ENCODE measurements at places on chromosomes 5 and 9.

- no peak for DNase-seq
These were observed 144.5 kb upstream of the FTMT start for GRCh38 chr5:121707178-121707577.

- no peak for DNase-seq
These were observed 140.6 kb downstream of the COMMD10 start for GRCh38 chr5:116225281-116225922.

GRCh38 chr5:64884541-64884940 is 115.8 kb downstream of the CWC27 start:
- DNase-seq = no peak

DNA sequence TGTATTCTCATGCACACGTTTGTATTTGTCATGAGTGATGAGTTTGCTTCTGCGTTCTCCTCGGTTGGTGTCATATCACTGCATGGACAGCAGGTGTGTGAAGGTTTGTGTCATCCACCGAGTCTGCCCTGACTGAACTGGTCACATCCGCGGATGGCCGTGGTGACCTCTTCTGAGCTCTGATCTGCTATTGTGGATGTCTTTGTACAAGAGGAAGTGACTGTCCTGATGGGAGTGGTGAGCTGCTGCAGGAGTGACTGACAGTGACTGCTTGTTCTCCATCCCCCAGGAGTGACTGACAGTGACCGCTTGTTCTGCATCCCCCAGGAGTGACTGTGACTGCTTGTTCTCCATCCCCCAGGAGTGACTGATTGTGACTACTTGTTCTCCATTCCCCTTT is 69.9 kb downstream of the EHMT1 start:
- no peak for DNase-seq

GRCh38 chr5:179393078-179393477 is 47.8 kb upstream of the ADAMTS2 start:
- DNase-seq = no peak

DNA sequence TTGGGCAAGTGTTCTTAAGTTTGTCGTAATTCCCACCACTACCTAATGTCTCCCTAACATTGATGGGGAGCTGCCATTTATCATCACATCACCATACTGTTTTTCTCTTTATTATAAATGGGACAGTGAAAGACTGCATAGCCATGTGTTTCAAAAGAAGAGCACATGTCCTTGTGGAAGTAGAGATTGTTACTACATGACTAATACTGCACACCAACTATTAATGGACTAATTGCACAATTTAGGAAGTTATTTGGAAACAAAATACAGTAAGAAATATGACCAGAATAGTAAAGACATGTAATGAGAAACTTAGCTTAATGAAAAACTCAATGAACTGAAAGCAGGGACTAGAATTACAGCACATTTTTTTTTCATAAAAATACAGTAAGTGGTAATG is 12.0 kb upstream of the ELOVL7 start:
- DNase-seq = no peak

GRCh38 chr5:125525356-125525755 is 778.9 kb upstream of the ZNF608 start:
- DNase-seq = no peak

- DNase-seq = no peak
These were observed 168.3 kb upstream of the RASA1 start for GRCh38 chr5:87099291-87099839.

DNA sequence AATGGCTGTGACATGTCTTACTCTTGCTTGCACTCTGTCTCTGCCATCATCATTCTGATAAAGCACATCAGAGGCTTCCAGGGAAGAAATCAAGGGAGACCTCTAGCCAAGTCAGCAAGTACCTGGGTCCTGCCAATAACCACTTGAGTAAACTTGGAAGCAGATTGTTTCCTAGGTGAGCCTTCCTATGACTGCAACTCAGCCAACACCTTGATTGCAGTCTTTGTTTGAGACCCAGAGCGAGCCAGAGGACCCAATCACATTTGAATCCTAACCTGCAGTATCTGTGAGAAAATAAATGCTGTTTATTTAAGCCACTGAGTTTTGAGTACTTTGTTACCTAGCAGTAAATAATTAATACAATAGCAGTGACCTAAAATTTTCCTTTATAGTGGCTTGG is 356.8 kb upstream of the CHD1 start:
- DNase-seq = no peak

DNA sequence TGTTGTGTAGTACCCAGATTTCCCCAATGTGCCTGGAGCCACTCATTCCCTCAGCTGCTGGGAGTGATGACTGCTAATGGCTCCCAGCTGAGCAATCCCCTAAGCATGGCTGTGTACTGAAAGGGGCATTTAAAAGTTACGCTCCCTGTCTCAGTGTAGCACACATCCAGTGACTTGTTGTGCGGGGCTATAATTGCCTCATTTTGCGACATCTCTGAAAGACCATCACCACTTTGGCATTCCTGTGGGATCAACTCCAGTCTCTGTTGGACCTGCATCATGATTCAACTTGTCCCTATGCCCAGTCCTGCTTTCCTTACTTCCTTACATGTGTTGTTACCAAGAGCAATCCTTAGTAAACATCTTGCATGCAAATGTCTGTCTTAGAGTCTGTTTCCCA is 201.2 kb upstream of the MPDZ start:
- no peak for DNase-seq

DNA sequence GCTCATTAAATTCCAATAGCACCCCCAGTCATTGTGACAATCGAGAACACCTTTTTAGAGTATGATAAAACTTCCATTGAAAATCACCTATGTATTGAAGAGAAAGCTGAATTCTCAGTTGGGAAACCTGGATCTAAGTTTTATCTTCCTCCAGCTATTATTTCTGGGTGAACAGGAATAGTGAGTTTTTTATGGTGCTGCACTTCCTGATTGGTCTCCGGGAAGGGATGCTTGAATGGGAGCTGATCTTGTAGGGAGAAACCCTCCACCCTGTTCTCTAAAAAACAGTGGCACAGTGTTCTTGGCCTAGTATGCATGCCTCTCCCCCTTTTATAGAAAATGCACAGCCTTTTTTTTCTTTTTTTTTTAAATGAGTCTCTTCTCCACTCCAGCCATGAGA is 112.2 kb downstream of the ACTBL2 start:
- DNase-seq = no peak

DNA sequence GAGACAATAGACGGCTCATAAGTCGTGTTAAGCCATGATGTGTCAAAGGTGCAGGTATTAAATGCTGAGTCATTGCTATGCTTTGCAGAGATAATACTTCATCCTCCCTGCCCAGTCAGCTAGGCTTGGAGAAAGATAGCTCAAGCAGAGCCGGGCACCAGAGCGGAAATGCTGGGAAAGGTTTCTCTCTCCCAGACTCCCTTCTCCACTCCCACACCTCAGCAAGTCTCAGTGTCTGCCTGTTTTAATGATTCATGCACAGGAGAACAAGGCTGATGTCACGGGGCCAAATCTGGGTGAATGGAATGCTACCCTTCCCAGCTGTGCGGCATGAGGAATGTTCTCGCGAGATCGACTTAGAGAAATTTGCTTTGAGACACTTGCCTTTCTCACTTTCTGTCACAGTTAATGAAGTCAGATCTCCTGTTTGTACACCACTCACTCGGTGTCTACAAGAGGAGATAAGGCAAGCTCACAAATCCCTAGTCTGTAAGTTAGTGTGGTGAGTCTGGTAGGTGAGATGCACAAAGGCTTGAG is 204.4 kb downstream of the EFNA5 start:
- DNase-seq = no peak

GRCh38 chr5:10652151-10652550 is 88.3 kb downstream of the ANKRD33B start:
- DNase-seq = no peak

- no peak for DNase-seq
These were observed 279.0 kb downstream of the AOPEP start for GRCh38 chr9:95005278-95006143.

DNA sequence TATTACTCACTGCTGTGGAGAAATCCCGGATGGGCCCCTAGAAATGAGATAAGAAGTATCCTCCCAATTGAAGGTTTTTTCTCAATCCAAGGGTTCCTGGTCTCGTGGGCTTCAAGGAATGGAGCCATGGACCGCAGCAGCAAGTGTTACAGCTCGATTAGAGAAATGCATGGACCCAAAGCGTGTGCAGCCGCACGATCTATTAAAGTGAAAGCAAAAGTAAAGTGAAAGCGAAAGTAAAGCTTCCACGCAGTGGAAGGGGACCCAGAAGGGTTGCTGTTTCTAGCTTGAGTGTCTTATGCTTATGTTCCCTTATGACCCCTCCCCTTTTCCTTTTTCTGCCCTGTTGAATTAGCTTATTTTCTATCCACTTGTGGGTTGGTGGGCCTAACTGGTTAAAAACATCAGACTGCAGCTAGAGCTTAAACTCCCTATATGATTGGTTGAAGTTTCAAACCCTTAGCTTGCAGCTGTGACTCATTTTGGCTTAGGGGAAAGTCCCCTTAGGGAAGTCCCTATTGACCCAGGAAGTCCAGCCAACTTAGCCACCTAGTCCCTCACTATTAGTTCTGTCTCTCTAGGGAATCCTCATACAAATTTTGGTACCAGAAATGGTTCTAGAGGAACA is 1111.8 kb downstream of the TAF11L14 start:
- DNase-seq = peak; percentile 3

DNA sequence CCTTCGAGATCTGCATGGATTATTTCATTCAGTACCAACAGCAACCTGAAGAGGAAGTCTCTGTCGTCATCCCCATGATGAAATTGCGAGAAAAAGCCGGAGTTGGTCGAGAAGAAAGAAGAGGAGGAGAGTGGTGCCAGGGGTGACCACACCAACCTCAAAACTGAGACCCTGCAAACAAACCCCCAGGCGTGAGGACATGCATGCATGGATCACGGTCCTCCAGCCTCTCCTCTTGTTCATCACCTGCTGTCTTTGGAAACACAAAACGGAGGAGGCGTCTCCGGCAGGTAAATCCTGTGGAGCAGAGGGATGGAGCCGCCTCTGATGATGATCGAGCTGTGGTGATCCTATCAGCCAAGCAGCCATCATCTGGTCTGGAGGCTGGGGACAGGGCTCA is 114.4 kb upstream of the IRX2 start:
- no peak for DNase-seq

GRCh38 chr9:6978591-6978990 is 220.8 kb downstream of the KDM4C start:
- DNase-seq = no peak

DNA sequence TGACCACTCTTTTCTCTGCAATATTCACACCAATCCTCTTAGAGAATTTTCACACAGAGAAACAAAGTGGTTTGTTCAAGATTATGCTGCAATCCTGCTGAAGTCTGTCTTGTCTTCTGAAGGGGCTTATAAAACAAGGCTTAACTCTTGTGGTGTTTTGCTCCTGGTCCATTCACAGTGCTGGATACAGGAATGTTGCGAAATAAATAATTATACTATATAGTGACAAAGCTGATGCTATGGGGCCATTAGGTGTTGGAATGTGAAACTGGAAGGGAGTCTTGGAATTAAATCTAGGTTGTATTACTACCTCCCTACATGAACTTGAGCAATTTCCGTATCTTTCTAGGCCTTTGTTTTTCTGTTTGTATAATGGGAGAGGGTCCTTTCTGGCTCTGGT is 170.2 kb downstream of the TRIM32 start:
- DNase-seq = no peak

DNA sequence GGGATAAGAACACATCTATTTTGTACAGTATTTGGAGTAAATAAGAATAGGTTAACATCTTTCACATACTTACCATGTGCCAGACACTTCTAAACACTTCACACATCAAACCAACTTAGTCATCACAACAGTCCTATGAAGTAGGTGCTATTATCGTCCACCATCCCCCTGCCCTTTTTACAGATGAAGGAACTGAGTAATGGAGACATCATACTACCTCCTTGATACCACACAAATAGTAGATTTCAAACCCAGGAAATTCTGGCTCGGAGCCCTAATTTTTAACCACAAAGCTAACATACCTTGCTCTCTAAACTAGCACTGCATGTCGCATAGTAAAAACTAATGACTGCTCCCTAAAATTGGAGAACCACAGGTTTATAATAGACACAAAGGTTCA is 4.2 kb upstream of the ZNF366 start:
- DNase-seq = no peak

- DNase-seq = no peak
These were observed 562.5 kb downstream of the CSNK1G3 start for GRCh38 chr5:124074500-124074899.

- DNase-seq = no peak
These were observed 70.4 kb upstream of the SIMC1 start for GRCh38 chr5:176167800-176168199.

- DNase-seq = no peak
These were observed 1.4 kb downstream of the BARX1 start for GRCh38 chr9:93953496-93954433.

DNA sequence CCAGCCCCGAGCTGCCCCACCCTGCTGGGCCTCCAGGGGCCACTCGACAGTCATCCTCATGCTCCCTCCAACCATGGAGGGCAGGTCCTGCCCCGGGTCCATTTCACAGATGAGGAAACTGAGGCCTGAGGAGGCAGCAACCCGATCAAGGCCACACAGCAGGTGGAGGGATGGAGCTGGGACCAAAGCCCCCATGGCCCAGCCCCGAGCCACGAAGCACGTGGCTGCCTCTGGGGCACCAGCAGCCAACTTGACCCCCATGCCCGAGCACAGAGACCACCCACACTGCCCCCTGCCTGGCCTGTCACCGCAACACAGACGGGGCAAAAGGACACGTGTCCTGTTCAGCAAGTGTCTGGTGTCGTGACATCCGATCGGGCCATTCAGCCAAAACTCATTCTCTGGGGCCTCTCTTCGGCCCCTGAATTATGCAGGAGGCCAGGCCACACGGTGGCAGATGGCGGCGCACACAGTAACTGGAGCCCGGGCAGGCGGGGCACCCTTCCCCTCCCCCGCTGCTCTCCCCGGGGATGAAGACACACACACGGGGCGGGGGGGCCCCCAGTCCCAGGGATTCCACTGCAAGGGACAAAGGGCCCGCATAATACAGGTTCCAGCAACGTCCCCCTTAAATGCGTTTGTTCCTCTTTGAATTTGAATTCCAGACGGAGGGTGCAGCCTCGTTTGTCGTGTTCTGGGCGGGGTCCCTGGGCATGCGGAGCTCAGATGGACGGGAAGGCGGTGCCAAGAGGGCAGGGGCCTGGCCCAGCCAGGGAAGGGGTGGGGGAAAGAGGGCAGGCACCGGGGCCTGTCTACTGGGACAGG is 29.4 kb upstream of the TMEM250 start:
- no peak for DNase-seq

DNA sequence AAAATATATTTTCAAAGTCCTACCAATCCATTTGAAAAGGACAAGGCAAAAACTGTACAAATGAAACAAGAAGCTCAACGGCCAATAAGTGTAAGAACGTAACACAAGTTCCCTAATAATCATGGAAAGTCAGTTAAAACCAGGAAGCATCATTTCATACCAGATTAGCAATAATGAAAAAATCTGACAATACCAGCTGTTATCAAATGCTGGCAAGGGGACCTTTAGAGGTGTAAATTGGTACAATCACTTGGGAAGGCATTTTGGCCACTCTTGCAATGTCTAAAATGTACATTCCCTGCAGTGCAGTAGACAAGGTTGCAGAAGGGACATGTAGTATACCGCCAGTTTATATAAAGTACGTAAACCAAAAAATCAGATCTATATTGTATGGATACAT is 10.1 kb upstream of the SEMA5A start:
- DNase-seq = no peak

GRCh38 chr9:120873512-120873911 is 3.5 kb downstream of the PHF19 start:
- DNase-seq = no peak

GRCh38 chr9:125747053-125747764 is at the start of gene PBX3:
Gene PBX3, plus strand, starts transcription at chr9:125747373.
- DNase-seq = peak; percentile 45

All from HuH-7 (cell line).